ENCODE measurements at places on chromosomes 7 and 10.

- no peak for DNase-seq
Measured at GRCh38 chr7:117270371-117270770, 52.5 kb downstream of the WNT2 start.

DNA sequence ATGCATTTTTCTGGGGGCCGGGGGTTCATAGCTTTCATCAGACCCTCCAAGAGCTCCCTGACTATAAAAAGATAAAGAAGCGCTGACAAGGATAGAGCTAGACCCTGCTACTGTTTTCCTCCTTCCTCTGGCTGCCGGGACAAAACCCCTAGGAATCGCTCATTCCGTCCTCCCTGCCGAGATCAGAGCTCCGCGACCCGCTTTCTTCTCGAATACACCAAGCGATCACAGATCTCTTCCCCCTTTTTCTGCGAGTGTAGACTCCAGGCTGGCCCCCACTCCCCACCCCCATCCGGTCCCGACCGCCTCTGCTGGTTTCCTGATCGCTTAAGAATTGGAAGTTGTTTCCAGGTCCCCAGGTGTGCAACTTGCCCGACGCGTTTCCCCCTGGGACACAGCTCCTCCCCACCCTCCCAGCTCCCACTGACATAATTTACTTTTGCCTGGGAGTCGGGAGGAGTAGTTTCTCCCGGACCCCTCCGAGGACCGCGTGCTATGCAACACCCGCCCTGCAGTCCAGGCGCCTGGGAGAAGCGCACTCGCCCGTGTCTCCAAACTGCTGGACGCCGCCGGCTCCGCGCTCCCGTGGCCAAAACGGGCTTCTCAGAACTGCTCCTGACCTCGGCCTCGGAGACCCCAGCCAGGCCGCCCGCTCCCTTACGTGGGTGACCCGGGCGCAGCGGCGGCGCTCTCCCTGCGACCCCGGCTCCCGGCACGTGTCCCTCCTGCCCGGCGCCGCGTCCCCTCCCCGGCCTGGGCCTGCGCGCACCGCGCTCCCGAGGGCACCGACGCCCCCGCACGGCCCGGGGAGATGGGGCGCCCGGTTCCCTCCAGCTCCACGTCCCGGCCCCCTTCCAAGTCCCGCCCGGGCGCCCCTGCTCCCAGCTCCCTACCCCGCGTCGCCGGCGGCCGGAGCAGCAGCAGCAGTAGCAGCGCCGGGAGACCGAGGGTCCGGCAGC lies 552 bp downstream of the IL15RA start:
- DNase-seq = peak; percentile 38

DNA sequence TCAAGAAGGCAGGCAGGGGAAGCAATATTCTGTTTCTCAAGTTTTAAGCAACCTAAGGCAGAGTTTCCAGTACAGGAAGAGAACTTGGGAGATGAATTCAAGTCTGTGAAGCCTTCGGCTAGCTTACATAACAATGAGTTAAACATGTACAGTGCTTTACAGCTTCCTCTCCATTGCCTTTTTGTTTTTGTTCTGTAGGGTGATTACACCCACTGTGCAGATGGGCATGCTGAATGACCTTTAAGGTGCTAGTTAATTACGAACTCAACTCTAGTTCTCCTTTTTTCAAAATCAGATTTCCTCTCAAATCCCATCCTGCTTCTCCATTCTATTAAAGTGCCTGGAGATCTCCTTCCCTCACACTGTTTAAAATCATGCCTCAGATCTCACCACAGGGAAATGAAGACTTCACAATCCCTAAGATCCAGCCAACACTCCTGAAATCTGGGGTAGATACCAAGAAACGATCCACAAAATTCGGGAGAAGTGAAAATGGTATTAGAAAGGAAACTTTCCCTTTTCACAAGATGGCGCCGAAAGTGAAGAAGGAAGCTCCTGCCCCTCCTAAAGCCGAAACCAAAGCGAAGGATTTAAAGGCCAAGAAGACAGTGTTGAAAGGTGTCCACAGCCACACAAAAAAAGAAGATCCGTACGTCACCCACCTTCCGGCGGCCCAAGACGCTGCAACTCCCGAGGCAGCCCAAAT lies 16.8 kb upstream of the MSMB start:
- no peak for DNase-seq

DNA sequence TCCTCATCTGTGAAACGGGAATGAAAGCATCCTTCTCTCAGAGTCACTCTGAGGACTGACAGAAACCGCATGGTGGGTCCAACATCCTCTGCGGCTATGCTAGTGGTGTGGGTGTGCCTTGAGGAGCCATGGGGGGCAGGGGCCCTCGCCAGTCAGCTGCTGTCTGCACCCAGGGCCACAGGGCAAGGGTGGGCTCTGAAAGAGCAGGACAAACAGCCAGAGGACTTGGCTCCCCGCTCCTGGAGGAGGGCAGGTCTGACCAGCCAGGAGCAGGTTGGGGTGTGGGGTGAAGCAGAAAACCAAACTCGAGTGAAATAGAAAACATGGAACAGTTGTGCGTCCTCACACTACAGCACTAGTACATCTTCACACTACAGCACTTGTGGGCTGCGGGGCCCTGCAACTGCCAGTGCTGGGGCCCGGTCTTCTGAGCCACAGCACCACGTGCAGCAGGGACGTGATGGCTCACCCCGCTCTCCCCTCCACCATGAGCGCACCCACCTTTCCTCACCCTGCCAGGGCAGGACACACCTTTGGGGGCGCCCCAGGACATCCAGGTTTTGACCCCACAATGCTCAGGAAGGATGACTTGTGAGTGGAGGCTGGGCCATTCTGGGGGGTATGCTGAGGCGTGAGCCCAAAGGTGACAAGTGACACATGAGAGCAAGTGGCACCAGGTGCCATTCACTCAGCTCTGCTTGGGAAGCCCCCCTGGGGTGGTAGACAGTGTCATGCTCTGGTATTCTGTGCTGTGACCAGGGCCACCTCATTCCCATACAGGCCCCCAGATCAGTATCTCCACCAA lies 96.1 kb upstream of the RET start:
- DNase-seq = no peak

DNA sequence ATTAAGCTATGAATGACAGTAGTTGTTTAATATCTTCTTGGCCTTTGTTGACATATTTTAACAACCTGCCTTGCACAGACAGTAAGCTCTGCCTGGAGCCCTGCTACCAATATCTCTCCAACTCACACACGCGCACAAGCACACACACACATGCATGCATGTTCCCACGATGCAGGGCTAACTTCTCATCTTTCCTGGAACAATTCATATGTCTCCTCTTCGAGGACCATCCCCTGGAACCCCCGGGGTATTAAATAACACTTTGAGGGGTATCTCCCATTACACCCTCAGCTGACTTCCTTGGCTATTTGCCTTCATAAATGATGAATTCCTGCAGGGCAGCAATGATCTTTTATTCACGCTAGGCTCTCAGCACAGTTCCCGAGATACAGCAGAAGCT lies 258.0 kb downstream of the TRIL start:
- no peak for DNase-seq

Measured in CD4-positive, alpha-beta T cell treated with Interleukin-12 subunit alpha and Interleukin-12 subunit beta, for 1 hour (primary cell).